CD4-positive, alpha-beta T cell treated with Interleukin-21 for 1 hour (primary cell): ENCODE measurements at places on chromosomes 16 and 17.

DNA sequence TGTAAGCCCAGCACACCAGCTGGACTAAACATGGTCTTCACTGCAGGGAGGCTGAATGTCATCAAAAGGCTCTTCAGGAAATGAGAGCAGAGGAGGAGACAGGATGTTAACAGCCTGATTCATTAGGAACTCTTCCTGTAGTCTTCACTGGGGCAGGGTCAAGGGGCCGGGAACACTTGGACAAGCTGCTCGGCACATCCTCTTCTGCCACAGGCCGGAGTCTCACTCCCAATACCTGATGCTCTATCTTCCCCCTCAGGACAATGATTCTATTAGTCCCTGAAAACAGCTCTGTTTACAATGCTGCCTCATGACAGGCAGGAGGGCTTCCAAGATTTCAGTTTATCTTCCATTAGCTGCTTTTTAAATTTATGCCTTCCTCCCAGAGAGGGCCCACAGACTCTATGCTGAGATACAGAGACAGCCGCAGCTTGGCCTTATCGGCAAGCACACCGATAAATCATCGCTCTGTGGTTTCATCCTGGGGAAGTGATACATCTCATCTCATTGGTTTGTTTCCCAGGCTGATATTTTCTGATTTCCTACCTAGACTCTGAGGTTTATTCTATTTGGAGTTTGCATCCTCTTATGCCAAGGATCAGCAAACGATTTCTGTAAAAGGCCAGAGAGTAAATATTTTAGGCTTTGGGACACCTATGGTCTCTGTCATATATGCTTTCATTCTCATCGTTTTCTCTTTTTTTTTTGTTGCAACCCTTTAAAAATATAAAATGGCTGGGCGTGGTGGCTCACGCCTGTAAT lies 214.0 kb upstream of the ASIC2 start:
- DNase-seq: no peak

DNA sequence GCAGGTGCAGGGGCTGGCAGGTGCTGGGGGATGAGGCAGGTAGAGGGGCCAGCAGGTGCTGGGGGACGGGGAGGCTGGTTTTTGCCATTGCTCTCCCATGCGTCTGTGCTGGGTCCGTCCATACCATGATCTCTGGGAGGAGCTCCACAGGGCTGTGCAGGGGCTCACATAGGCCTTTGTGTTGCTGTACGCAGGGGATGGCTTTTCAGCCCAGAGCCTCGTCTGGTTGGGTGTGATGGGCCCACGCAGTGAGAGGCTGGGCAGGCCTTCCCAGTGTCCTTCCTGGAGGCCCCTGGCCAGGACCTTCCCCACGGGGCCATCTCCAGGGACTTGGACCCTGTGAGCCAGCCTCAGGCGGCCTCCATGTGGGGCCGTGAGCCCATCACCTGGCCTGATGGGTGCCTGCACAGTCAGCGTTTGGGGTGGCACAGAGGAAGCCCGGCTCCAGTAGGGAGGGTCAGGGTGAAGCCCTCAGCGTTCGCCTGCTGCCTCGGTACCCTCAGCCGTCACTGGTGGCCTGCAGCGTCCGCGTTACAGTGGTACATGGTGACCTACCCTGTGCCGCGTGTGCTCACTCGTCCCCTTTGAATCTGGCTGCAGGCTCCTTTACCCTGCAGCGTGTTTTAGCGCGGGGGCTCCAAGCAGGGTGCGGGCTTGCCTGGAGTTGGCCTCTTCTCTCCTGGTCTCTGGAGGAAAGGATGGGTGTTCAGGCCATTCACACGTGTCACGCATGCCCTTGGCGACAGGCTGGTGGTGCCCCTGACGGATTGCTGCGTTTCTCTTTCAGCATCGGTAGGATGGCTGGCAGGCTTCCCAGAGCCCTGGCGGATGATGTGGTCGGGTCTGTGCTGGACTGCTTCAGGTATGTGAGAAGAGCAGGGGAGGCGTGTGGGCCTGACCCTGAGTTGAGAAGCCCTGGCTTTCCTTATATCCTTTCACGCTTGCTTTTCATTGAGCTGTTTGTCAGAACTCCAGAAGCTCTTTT lies 30.6 kb downstream of the ZNF750 start:
- DNase-seq: no peak

- no peak for DNase-seq
These were observed 5.0 kb downstream of the SLC6A2 start for GRCh38 chr16:55660828-55661227.

DNA sequence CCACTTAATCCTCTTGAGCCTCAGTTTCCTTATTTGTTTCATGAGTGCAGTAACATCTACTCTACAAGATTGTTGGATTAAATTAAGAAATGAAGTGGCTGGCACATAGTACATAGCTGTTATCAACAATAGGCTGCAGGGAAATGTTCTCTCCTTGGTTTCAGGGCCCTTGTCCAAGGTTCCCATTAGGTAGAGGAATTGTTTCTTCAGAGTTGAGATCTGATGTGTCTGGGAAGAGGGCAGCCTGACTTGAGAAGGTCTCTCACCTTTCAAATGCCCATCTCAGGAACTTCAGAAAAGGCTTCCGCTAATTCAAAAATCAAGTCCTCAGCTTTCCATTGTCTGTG lies 87.6 kb downstream of the RAB11FIP4 start:
- no peak for DNase-seq
